GM12892 (cell line): ENCODE measurements at places on chromosomes 5 and 9.

GRCh38 chr5:96816411-96816939 lies 8.7 kb upstream of the ERAP1 start:
- DNase-seq: no peak

DNA sequence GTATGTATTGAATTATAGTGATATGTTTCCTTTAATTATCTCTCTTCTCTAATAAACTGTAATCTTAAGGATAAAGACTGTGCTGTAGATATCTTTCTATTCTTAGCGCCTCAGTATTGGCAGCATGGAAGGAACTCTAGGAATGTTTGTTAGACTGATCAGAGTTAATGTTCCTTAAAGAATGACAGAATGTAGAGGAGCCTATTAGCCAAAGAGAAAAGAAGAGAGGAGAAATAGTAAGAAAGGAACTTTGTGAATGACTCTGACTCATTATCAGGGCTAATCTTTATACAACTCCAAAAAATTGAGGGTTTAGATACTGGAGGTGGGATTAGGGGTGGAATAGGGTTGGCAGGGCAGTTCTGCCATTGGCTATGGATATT lies 59.0 kb upstream of the NUDT12 start:
- DNase-seq: no peak

DNA sequence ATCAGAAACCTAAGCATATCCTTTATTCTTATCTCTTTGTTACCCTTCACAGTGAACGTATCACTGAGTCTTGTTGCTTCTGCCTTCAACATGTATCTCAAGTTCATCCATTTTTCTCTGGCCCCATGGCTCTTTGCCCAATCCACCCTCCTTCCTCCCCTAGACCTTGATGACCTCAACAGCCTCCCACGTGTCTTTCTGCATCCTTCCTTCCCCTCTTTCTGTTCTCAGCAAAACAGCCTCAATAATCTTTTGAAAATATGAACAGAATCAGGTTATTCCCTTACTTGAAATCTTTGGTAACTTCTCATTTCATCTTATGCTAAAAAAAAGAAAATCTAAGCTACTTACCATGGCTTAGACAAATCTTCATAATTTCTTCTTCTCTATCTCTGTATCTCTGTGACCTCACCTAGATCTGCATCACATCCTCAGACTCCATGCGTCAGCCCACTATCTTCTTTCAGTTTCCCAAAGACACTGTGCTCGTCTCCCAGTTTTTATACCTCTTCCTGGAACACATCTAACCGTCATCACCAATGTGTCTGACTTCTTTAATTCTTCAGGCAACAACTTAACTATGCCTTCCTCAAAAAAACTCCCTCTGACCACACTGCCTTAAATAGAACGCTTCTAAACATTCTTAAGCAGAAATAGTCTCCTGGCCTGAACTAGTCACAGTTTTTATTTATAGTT lies 208.0 kb downstream of the PARP8 start:
- no peak for DNase-seq

GRCh38 chr9:33782395-33783152 lies 12.8 kb upstream of the PRSS3 start:
- DNase-seq: no peak

DNA sequence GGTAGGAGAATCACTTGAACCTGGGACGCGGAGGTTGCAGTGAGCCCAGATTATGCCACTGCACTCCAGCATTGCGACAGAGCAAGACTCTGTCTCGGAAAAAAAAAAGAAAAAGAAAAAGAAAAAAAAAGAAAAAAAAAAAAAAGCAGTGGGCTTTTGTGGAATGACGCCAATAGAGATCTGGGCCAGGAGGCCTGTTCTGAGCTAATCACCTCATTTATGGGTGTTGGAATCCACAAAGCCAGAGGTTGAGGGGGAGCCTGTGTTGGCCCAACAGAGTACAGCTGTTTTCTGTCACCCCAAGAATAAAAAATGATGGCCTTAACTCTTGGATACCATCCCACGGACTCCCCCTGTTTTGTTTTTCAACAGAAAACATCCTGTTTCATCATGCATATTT lies 18.5 kb downstream of the OSTF1 start:
- no peak for DNase-seq

- no peak for DNase-seq
Measured at GRCh38 chr5:41176952-41177351, 36.4 kb downstream of the C6 start.

GRCh38 chr5:120103495-120103894 lies 360.6 kb upstream of the PRR16 start:
- DNase-seq: no peak

DNA sequence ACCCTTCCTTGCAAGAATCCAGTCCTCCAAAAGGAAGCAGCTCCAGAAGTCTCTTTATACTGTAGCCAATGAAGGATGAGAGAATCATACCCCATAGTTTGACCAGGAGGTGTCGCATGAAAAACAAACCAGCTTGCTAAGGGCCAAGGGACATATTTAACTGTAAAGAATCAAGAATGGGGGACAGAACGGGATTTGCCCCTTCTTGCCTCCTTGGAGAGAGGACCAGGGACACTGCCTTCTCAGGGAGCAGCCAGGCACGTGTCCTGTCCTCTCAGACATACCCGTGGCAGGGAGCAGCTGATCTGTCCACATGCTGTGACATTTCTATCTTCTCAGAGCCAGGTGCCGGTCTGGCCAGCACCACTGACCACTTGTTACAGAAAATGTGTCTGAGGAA lies 11.7 kb downstream of the PRUNE2 start:
- DNase-seq: no peak

GRCh38 chr5:59660737-59661136 lies 232.8 kb downstream of the PDE4D start:
- no peak for DNase-seq

DNA sequence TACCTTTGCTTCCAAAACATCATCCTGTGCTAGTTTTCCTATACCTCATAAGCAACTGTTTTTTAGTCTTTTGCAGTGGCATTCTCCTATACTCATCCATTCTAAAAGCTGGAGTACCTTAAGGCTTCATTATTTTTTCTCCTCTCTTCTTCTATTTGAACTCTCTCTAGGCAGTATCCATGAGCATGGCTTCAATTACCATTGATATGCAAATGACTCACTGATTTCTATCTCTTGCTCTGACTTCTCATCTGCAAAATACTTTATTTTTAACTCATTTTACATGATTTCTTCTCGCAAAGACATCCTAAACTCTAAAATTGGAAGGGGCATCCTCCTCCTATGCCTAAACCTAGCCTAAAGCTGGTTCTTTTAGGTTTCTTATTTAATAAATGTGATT lies 365.1 kb upstream of the NUDT12 start:
- no peak for DNase-seq

- DNase-seq: no peak
Measured at GRCh38 chr5:9641806-9642355, 11.7 kb upstream of the TAS2R1 start.

- no peak for DNase-seq
Measured at GRCh38 chr9:89144238-89144637, 34.4 kb downstream of the SHC3 start.

GRCh38 chr5:176888865-176889165 lies 10.3 kb downstream of the HK3 start:
- no peak for DNase-seq

GRCh38 chr5:9268226-9268625 lies 277.6 kb downstream of the SEMA5A start:
- DNase-seq: no peak

DNA sequence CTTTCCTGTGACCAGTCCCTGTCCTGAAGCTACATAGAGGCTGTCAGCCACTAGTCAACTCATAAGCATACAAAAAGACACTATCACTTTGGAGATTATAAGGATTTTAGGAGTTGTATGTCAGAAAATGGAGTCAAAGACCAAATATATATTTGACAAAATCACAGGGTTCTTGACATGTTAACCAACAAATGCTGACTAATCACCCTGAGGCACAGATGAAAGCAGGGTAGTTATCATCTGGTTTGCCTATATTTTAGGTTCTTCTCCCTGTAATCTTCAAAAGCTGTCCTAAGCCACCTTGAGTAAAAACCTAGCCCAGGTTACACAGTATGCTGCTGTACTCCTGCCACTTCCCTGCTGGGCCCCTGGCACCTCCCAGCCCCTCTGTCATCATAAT lies 64.7 kb upstream of the ERCC6L2 start:
- no peak for DNase-seq

GRCh38 chr5:172086194-172086975 lies 79.9 kb upstream of the FBXW11 start:
- no peak for DNase-seq

DNA sequence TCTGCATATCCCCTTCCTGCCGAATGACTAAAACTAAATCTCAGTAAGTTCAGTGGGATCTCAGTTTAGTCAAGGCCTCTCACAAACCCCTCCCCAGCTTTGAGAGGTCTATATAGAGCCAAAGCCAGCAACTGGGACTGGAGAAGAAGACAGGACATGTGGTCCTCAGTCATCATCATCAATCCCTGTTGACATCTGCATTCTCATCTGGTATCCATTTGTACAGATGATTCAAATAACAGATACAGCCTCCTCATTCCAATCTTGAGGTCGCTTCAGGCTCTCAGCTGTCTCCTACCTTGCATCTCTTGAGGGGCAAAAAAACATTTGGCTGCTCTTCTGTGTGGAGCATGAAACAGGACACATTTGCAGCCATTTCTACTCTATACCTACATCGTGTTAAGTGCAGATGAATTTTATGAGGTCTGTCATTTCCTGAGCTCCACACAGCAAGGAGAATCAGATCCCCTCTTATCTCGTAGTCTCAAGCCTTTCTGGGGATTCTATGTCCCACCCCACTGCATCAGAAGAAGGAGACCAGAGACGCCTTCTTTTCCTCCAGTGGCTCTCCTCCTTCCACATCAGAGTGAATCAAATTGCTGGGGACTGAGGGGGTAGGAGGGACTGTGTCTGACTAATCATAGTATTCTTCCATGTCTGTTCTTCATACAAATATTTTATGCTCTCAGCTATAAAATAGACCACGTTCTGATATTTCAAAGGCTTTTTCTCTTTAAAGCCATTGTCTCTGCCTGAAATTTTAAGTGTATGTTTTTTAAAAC lies 4.7 kb upstream of the RECK start:
- DNase-seq: no peak

- no peak for DNase-seq
Measured at GRCh38 chr9:89810431-89810830, 205.6 kb downstream of the GADD45G start.

DNA sequence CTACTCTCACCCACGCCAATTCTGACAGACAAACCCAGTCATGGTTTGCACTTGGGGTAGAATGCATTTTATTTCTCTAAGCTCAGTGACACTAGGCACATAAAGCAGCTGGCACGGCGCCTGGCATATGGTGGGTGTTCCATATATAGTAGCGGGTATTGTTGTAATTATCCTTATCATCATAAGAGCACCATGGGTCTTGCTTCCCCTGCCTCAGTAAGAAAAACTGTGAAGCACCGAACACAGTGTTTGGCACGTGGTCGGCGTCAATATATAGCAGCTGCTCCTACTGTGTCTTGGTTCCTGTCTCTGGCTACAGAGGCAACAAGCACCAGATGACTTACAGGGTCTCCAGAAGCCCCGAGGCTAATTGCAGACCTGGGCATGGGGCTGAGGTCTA lies 194.1 kb upstream of the PANK3 start:
- no peak for DNase-seq

- DNase-seq: no peak
Measured at GRCh38 chr9:93456504-93456903, 3.1 kb upstream of the FAM120AOS start.

- no peak for DNase-seq
Measured at GRCh38 chr5:131719564-131719963, 77.3 kb downstream of the FNIP1 start.

DNA sequence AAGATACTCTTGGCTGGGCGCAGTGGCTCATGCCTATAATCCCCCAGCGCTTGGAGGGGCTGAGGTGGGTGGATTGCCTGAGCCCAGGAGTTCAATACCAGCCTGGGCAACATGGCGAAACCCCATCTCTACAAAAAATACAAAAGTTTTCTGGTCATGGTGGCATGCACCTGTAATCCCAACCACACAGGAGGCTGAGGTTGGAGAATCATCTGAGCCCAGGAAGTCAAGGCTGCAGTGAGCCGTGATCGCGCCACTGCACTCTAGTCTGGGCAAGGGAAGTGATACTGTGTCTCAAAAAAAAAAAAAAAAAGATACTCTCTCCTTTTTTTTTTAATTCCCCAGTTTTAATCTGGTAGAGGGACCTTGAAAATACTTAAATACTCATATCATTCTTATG lies 15.0 kb downstream of the ANKRD33B start:
- DNase-seq: no peak

DNA sequence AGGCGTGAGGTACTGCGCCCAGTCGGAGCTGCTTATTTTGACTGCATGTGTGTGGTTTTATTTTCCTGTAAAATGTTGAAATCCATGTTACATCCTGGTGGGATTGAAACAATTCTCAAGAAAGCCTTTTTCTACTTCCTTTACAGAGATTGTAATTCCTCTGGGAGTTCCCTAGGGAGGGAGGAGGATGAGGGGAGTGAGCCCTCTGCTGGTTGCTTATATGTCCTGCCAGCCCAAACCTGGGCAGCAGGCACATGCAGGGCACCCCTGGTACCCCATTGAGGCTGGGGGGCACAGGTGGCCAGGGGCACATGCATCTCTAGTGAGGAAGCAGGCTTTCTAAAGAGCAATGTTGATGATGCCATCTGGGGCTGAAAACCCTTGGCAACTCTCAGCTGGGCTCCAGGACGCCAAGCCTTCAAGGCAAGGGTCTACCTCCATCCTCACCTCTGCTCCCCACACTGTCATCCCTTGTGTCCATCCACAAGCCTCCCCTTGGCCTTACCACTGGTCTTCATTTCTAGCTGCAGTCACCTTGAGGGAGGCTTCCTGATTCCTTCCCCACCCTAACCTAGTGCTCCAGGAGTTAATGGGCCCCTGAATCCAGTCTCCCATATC lies 84.7 kb upstream of the TNFSF8 start:
- DNase-seq: no peak

DNA sequence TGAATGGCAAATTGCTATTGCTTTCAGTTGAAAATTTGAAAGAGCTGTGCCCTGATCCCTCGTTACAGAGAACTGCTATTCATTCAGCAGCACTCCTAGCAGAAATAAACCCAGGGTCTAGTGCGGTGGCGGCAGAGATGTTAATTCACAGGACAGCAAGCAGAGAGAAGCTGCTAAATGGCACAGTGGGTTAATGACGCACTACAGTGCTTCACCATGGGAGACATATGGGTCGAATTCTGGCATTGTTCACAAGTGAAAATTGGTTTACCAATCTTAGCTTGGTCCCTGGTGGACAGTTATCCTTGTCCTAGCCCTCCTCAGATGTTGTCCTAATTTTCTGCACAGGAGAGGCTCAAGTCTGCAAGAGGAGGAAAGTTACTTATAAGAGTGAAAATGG lies 807.4 kb downstream of the TLE1 start:
- DNase-seq: no peak

GRCh38 chr9:71602652-71603051 lies 165.7 kb downstream of the CEMIP2 start:
- no peak for DNase-seq

- DNase-seq: peak; percentile 11
Measured at GRCh38 chr5:74326571-74327338, 313.8 kb downstream of the ENC1 start.

DNA sequence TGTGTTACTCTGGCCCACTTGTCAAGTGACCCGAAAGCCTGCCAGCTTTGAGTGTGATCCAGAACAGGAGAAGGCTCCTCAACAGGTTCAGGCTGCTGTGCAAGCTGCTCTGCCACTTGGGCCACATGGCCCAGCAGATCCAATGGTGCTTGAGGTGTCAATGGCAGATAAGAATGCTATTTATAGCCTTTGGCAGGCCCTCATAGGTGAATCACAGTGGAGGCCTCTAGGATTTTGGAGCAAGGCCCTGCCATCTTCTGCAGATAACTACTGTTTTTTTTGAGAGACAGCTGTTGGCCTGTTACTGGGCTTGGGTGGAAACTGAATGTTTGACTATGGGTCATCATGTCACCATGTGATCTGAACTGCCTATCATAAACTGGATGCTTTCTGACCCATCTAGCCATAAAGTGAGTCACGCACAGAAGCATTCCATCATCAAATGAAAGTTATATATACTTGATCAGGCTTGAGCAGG lies 180.8 kb downstream of the CARTPT start:
- DNase-seq: no peak
